ENCODE measurements at places on chromosomes 13 and 19.
A peak's percentile ranks its signal among the peaks of the same experiment; 100 is the strongest.

- no peak for DNase-seq
- H3K4me1 ChIP-seq = no peaks in the 10 kb centered on the region
- H3K27ac ChIP-seq = no peak overlapping the region
- no peaks in the 10 kb centered on the region for H3K36me3 ChIP-seq
- H3K27me3 ChIP-seq = no peaks in the 10 kb centered on the region
Observed at GRCh38 chr13:77316430-77316829, 10.5 kb downstream of the MYCBP2 start.

- no peak overlapping the region for H3K27ac ChIP-seq
- H3K36me3 ChIP-seq = peaks cover 2% of the 10 kb centered on the region
- DNase-seq = peak; percentile 92
- H3K4me3 ChIP-seq = no peak overlapping the region
Observed at GRCh38 chr13:49373716-49374115, 70.1 kb downstream of the CAB39L start.

DNA sequence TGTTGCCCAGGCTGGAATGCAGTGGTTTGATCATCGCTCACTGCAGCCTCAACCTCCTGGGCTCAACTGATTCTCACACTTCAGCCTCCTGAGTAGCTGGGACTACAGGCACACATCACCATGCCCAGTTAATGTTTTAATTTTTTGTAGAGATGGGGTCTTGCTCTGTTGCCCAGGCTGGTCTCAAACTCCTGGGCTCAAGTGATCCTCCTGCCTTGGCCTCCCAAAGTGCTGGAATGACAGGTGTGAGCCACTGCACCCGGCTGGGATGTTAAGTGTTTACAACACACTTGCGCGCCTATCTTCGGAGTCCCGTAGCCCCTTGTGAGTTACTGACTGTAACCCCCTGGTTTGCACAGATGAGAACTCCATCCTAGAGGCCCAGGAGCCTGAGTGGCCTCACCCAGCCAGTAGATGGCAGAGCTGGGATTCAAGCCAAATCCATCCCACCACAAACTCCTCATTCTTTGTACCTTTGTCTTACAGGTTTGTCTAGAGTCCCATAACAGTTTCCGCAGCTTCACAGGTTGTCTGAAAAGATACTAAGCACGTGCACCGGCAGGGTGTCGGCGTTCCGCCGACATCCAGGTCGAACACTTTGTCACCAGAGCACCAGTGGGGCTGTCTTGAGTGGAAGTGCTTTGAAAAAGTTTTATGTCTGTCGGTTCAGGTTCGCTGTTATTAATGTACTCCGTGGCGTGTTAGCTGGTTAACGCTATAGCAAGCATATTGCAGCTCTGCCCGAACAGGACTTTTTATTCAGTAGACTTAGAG lies 14.7 kb downstream of the MAG start:
- H3K4me1 ChIP-seq = peaks cover 6% of the 10 kb centered on the region
- no peaks in the 10 kb centered on the region for H3K36me3 ChIP-seq
- no peak overlapping the region for H3K27ac ChIP-seq
- no peak overlapping the region for H3K4me3 ChIP-seq
- DNase-seq = peak; percentile 48

DNA sequence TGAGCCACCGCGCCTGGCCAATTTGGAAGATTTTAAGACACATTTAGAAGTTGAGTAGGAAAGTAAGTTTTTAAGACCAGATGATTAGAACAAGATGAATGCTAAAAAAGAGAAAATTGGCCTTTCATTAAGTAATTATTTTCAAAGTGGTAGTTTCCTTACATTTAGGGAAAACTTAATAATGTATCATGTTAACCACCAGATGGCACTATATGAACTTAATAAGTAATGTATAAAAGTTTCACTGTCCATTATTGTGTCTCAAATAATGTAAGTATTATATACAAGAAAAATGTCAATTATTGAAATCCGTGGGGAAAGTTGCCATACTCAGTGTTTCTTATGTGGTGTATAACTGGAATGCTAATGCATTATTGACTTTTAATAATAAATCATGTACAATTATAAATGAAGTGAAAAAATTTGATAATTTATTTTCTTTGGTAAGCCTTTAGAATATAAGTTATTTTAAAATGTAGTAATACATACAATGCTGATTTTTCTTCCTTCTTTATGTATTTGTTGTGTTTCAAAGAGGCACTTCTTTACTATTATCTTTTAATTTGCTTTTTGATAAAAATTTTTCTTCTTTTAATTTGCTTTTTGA lies 29.2 kb downstream of the COG6 start:
- H3K27me3 ChIP-seq = no peaks in the 10 kb centered on the region
- H3K4me1 ChIP-seq = no peaks in the 10 kb centered on the region
- no peak overlapping the region for H3K4me3 ChIP-seq
- peak; percentile 69 for DNase-seq
- H3K36me3 ChIP-seq = peaks cover 6% of the 10 kb centered on the region

GRCh38 chr13:19681517-19681916 lies 48.1 kb downstream of the MPHOSPH8 start:
- H3K27me3 ChIP-seq = no peaks in the 10 kb centered on the region
- no peak overlapping the region for H3K4me3 ChIP-seq
- no peaks in the 10 kb centered on the region for H3K4me1 ChIP-seq
- no peak overlapping the region for H3K27ac ChIP-seq
- H3K36me3 ChIP-seq = peaks cover 3% of the 10 kb centered on the region

DNA sequence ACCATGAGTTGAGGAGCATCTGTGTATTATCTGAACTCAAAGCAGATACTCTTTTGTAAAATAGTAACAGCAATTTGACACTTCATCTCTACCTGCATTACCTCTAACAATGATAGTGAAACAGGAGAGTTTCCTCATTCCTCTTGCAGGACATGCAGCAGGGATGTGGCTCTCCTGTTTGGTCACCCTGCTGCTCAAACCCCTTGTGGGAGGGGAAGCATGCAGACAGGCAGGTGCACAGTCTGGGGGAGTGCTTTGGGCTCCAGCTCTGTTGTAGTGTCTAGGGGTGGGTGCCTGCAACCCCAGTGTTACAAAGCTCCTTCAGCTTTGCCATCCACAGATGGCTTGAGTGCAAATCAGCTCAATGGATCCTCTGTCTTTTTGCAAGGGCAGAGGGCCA lies 827.6 kb downstream of the DACH1 start:
- H3K4me3 ChIP-seq = no peak overlapping the region
- no peaks in the 10 kb centered on the region for H3K36me3 ChIP-seq
- H3K27ac ChIP-seq = no peak overlapping the region
- no peak for DNase-seq
- H3K4me1 ChIP-seq = no peaks in the 10 kb centered on the region

- peaks cover 9% of the 10 kb centered on the region for H3K4me1 ChIP-seq
- DNase-seq = no peak
- H3K36me3 ChIP-seq = peaks cover 60% of the 10 kb centered on the region
- H3K27ac ChIP-seq = no peak overlapping the region
- H3K4me3 ChIP-seq = no peak overlapping the region
- no peaks in the 10 kb centered on the region for H3K27me3 ChIP-seq
Observed at GRCh38 chr19:10328558-10329429, 4.5 kb downstream of the RAVER1 start.

- H3K27me3 ChIP-seq = no peaks in the 10 kb centered on the region
- peak overlapping the region; percentile 16 for H3K27ac ChIP-seq
- H3K4me3 ChIP-seq = no peak overlapping the region
- H3K4me1 ChIP-seq = peaks cover 31% of the 10 kb centered on the region
- no peak for DNase-seq
- no peaks in the 10 kb centered on the region for H3K36me3 ChIP-seq
Observed at GRCh38 chr19:2055931-2056836, 5.1 kb upstream of the MKNK2 start.

GRCh38 chr13:24097064-24097463 lies 63.5 kb upstream of the SPATA13 start:
- no peak for DNase-seq
- no peak overlapping the region for H3K27ac ChIP-seq
- no peak overlapping the region for H3K4me3 ChIP-seq
- no peaks in the 10 kb centered on the region for H3K27me3 ChIP-seq
- H3K4me1 ChIP-seq = no peaks in the 10 kb centered on the region

GRCh38 chr13:31530922-31531321 lies 208.4 kb upstream of the RXFP2 start:
- no peaks in the 10 kb centered on the region for H3K4me1 ChIP-seq
- no peaks in the 10 kb centered on the region for H3K36me3 ChIP-seq
- no peaks in the 10 kb centered on the region for H3K27me3 ChIP-seq
- no peak overlapping the region for H3K4me3 ChIP-seq

GRCh38 chr13:113411216-113412023 lies 41.9 kb downstream of the ADPRHL1 start:
- no peak overlapping the region for H3K27ac ChIP-seq
- DNase-seq = no peak
- peaks cover 12% of the 10 kb centered on the region for H3K4me1 ChIP-seq
- no peak overlapping the region for H3K4me3 ChIP-seq
- no peaks in the 10 kb centered on the region for H3K27me3 ChIP-seq

DNA sequence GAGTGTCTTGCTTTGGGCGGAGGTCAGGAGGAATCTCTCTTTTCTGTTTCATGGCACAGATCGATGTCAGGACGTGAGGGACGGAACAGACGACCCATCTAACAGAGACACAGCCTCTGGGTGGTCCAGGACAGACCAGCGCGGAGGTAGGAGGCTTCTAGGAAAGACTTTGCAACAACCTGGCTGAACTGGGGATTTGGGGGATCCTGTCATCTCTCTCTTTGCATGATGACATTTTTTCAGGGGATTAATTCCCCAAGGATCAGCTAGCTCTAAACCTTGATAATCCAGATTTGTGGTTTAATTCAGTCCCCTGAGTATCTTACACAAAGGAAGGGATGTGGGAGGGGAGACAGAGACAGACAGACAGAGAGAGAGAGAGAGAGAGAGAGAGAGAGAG lies 14.4 kb downstream of the CABP5 start:
- H3K36me3 ChIP-seq = no peaks in the 10 kb centered on the region
- no peak overlapping the region for H3K27ac ChIP-seq
- H3K4me3 ChIP-seq = no peak overlapping the region
- no peaks in the 10 kb centered on the region for H3K4me1 ChIP-seq
- no peaks in the 10 kb centered on the region for H3K27me3 ChIP-seq

- no peaks in the 10 kb centered on the region for H3K4me1 ChIP-seq
- H3K4me3 ChIP-seq = peak overlapping the region; percentile 6
- no peak for DNase-seq
Observed at GRCh38 chr19:35879068-35879467, 10.7 kb downstream of the APLP1 start.

DNA sequence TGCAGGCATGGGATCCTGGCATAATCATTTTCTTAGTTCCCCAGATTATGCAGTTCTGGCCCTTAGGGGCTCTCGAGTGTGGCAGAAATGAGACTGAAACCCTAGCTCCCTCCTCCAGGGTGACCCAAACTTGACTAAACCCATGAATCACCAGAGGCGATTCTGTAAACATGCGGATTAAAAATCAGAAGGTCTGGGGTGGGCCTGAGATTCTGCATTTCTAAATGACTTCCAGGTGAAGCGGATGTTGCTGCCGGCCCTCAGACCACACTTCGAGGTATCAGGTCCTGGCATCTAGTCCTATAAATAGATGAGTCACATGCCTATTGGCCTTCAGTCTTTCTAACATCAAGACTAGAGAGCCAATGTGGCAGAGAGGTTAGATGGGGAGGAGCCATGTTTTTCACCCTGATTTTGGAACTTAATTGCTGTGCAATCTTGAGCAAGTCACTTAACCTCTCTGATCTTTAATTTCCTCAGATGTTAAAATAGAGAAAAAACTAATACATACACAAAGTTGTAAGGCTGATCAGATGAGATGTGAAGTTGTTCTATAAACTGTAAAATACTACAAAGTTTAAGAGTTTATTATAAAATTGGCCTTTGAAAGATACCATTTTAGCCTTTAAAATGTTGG lies 431.2 kb downstream of the FOXO1 start:
- no peak overlapping the region for H3K27ac ChIP-seq
- H3K36me3 ChIP-seq = no peaks in the 10 kb centered on the region
- DNase-seq = no peak
- H3K4me3 ChIP-seq = no peak overlapping the region
- no peaks in the 10 kb centered on the region for H3K27me3 ChIP-seq

- no peak overlapping the region for H3K27ac ChIP-seq
- H3K4me1 ChIP-seq = peaks cover 5% of the 10 kb centered on the region
- DNase-seq = no peak
- no peaks in the 10 kb centered on the region for H3K36me3 ChIP-seq
- H3K4me3 ChIP-seq = no peak overlapping the region
- H3K27me3 ChIP-seq = no peaks in the 10 kb centered on the region
Observed at GRCh38 chr19:32828643-32829344, 40.8 kb downstream of the SLC7A9 start.

DNA sequence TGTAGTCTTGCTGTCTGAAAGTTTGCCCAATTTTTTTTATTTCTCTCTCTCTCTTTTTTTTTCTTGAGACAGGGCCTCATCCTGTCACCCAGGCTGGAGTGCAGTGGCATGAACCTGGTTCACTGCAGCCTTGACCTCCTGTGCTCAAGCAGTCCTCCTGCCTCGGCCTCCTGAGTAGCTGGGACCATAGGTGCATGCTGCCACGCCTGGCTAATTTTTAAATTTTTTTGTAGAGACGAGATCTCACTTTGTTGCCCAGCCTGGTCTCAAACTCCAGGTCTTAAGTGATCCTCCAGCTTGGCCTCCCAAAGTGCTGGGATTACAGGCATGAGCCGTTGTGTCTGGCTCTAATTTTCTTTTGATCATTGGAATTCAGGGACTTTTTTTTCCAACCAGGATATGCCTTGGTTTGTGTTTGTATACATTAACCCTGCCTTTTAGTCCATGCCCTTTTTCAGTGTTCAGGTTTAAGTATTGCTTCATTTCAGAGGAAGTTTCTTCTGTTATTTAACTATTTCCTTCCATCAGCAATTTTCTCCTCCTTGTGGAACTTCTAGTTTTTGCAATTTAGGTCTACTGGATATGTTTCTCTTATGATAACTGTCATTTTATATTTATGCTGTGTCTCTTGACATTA lies 201.4 kb downstream of the PCCA start:
- H3K36me3 ChIP-seq = no peaks in the 10 kb centered on the region
- DNase-seq = no peak
- H3K27ac ChIP-seq = no peak overlapping the region
- no peak overlapping the region for H3K4me3 ChIP-seq
- no peaks in the 10 kb centered on the region for H3K4me1 ChIP-seq
- H3K27me3 ChIP-seq = no peaks in the 10 kb centered on the region

DNA sequence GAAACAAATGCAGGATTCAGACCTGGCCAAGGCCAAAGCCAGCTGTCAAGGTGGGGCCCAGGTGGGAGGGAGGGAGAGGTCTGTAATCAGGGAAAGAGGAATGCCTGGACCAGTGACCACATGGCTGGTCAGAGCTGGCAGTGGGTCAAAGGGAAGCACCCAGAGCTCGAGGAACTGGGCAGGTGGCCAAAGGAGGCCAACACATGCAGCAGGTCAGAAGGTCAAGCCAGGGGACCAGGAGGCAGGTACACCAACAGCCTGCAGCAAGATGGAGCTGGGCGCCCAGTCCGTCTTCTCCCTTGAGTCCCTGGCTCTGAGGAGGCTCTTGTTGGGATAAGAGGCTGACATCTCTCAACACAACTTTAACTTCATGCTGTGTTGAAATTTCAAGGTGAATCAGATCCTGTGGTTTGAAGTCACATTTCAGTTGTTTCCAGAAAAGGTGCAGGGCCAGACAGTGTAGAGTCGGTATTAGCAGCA lies 17.1 kb downstream of the GPATCH1 start:
- no peak overlapping the region for H3K27ac ChIP-seq
- peak; percentile 61 for DNase-seq
- H3K36me3 ChIP-seq = peaks cover 28% of the 10 kb centered on the region

DNA sequence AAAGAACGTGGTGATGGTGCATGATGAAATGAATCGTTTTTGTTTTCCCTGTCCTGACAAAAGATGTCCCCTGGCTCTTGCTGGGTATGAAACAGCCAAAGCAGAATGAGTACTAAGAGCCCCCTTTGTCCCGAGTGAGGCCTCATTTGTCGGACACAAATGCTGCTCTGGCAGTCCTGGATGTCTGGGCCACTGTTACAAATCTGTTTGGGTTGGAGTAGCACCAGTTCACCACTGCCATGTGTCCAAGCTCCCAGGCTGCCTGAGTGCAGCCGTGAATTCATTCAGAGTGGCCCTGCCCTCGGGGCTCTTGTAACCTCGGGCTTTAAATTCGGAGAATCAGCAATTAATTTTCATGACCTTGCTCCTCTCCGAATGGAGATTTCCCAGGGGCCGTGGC lies 182.4 kb downstream of the NUFIP1 start:
- DNase-seq = no peak
- peaks cover 2% of the 10 kb centered on the region for H3K4me1 ChIP-seq
- no peak overlapping the region for H3K27ac ChIP-seq
